Stimulated activated CD8-positive, alpha-beta memory T cell treated with anti-CD3 and anti-CD28 coated beads, Interleukin-15, amount 100 ng/mL, for 4 hours (primary cell): ENCODE measurements at places on chromosomes 7 and 10.

- no peak for DNase-seq
These were observed 8.3 kb upstream of the GNAT3 start for GRCh38 chr7:80520199-80520598.

- no peak for DNase-seq
These were observed 52.5 kb downstream of the PROSER2 start for GRCh38 chr10:11875494-11876281.

DNA sequence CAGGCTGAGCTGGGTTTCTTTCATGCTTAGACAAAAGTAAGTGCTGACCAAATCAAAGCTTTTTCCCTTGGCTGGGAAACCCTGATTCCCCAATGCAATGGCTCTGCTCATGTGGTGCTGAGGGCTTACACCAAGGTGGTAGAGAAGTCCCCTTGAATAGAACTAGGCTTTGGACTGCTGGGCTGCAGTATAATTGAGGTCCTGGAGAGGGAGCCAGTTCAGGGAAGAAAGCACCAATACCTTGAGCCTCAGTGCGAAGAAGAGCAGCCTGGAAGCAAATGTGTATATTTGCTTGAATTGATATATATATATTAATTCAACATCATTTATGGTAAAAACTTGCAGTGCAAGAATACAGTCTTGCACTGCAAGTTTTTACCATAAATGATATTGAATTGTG, 391.1 kb downstream of the RPS24 start:
- DNase-seq: no peak

DNA sequence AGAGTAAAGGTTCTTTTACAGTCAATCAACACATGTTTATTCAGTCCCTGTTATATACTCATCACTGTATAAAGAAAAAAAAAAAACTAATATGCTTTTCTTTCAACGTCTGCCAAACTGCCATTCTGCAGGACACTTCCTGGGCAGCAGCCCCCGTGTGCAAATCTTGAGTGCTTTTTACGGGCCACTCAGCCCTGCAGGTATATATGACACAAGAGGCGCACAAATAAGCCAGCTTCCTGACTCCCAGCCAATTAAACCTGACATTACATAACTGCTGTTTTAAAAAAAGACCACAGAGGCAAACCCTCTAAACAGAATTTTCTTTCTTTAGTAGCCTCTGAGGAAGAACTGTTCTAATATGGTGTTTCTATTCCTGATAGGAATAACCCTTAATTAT, 263.0 kb upstream of the NEBL start:
- no peak for DNase-seq

- no peak for DNase-seq
These were observed 6.9 kb upstream of the SFRP5 start for GRCh38 chr10:97778452-97779302.

DNA sequence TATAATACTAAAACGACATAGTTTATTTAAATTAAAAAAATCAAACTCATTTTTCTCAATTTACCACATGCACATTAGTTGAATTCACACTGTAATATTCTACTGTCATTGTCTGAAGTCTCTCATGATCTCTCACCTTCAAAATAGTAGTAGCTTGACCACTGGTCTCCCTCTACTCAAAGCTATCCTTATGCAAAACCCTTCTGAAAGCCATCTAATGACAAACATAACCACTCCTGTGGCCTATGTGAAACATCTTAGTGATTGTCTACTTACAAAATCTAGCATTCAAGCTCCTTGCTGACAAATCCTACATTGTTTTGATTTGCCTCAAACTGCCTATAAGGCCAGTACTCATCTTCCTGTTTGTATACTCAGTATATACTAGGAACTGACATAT, 606.0 kb upstream of the GHITM start:
- no peak for DNase-seq

GRCh38 chr10:95291365-95292039, 699 bp upstream of the PDLIM1 start:
- no peak for DNase-seq

DNA sequence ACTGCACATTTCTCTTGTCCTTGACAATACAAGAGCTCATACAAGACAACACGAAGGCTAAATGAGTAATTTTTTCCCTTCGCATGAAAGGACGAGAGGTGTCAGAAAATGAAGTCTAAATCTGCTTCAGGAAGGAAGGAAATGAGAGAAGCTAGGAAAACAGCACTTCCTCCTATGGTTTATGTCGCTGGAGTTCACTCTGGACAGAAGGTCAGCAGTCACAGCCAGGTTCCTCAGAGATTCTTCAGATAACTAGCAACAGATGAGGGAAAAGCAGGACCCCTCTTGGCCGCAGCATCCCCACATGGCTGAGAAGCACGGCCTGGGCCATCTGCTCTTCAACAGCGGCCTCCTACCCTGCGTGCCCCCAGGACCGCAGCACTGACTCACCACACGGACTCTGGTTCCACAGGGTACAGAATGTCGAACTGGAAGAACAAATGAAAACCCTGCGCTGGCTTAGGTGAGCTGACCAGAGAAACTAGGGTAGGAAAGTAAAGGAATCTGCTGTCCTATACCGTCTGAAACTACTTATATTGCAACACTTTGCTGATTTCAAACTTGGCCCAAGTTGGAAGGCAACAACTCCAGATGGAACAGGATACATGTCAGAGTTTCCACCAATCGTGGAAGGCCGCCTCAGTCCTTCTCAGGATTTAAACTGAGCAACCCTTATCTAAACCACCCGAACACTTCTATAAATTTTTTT, 26.3 kb downstream of the DNMBP start:
- DNase-seq: no peak

DNA sequence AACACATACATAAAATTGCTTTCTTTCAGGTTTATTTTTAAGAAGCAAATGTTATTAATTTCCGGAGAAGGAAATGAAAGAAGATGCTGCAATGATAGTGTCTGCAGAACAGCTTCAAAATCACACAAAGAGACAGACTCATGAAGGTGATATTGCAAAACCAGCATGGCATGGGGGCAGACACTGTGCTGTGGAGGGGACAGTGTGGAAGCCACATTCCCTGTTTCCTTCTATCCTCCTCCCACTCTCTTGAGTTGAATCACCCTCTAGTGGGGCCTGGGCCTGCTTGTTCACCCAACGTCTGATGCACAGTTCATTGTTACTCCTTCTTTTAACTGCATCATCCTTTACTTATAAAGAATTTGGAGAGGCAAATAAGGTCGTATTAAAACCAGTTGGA, 104.0 kb upstream of the INSIG1 start:
- DNase-seq: no peak

- no peak for DNase-seq
These were observed 28.5 kb upstream of the STK17A start for GRCh38 chr7:43554423-43554822.

DNA sequence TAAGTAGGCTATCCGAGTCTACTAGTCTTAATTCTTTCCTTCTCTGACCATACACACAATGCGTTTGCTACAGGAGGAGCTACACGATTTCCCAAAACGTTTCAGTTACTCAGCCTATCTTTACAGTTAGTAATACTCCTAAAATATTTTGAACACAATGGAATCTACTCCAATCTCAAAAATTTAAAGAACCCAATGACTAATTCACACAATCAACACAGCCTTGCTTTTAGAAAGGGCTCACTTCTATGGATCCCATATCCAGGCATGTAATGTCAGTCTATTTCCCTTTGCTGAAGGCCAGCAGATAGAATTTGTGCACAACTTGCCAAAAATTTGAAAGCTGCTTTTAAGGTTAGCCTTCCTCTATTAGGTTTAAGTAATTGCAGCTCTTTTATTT, 107.2 kb downstream of the VPS41 start:
- no peak for DNase-seq

DNA sequence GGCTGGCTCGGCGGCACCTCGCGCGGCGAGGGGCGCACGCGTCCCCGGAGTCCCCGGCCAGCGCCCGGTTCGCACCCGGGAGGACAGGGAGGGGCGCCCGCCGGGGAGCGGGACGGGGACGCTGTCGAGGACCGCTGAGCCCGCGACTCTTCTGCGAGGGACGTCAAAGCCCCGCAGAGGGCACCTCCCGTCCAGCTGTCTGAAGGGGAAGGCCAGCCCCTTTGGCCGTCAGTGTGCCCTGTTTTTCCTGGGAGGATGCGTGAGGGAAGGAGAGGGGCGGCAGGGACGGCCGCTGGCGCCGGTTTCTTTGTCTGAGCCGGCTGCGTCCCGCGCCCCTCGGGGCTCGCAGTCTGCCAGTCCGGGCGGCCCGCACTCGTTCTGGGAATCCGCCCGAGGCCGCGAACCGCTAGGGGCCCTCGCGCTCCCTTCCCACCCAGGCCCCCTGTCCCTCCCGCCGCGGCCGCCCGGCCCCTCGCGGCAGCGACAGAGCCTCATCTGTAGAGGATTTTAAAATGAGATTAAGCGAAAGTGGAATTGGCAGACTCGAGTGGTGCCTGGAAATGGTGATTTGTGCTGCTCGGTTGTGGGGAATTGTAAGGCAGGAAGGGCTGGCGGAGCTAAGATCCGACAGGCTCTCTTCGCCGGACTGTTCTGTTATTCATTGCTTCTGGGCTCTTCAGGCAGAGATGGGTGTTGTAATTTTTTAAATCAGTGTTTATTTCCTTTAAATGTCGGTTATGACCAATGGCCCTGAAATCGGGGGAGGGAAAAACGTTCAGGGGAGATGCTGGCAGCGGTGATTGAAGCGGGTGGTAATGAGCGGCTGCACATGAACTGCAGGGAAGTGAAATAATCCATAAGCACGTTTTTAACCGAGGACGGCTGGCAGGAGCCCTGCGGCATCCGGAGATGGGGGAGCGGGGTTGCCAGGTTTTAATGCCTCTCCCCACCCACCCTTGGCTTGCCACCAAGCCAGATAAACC, 618 bp upstream of the RELN start:
- DNase-seq: no peak

GRCh38 chr7:158077934-158078910, 509.4 kb downstream of the PTPRN2 start:
- DNase-seq: no peak

DNA sequence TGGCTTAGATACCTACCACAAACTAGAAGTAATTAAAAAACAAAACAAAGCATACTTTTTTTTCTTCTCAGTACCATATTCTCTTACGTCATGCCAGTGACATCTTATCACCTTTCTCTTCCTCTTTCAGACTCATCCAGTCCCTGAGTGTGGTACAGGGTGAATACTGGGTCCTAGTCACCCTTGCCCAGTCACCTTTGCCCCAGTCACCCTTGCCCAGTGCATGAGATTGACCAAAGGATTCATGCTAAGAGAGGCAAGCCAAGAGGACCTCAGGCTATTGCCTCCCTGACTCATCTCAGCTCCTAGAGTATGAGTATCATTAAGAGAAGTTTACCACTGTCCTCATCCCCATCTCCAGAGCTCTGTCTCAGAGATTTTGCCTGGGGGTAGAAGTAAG, 10.0 kb upstream of the TSPAN12 start:
- no peak for DNase-seq

- no peak for DNase-seq
These were observed 4.6 kb downstream of the USP54 start for GRCh38 chr10:73586583-73586984.

DNA sequence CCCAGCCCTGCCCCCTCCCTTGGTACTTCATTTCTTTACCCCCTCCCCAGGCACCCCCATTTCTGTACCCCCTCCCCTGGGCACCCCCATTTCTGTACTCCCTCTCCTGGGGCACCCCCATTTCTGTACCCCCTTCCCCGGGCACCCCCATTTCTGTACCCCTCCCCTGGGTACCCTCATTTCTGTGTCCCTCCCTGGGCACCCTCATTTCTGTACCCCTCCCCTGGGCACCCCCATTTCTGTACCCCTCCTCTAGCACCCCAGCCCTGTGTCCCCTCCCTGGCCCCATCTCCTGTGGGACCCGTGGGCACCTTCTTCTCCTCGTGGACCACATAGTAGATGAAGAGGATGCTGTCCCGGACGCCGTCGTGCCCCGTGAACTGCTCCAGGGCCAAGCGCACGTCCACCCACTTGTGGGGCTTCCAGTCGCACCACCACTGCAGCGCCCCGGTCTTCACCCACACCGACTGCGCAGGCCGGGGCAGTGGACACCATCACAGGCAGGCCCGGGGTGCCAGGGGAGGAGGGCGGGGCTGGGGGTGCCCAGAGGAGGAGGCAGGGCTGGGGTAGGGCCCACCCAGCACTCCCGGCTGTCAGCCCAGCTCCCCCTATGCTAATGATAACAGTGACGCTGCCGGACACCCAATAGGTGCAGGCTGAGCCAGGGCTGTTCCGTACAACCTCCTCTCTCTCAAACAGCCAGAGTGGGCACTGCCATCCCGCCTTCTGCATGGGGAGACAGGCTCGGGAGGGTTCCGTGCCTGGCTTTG, 20.4 kb downstream of the TECPR1 start:
- no peak for DNase-seq

DNA sequence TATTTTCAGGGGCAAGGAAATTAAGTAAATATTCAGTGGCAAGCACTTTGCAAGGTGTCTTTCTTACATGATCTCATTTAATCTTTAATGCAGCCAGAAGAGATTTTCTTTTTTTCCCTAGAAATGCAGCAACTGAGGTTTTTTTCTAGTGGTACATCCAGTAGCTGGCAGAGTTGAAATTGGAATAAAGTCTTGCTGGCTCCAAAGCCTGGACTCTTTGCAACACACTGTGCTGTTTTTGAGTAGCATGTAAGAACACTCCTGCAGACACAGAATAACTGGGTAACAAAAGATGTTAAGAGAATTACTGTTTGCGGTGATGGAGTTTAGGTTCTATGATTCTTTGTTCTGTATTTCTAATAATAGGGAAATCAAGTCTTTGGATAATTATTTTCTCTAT, 123.6 kb downstream of the PON1 start:
- DNase-seq: no peak

DNA sequence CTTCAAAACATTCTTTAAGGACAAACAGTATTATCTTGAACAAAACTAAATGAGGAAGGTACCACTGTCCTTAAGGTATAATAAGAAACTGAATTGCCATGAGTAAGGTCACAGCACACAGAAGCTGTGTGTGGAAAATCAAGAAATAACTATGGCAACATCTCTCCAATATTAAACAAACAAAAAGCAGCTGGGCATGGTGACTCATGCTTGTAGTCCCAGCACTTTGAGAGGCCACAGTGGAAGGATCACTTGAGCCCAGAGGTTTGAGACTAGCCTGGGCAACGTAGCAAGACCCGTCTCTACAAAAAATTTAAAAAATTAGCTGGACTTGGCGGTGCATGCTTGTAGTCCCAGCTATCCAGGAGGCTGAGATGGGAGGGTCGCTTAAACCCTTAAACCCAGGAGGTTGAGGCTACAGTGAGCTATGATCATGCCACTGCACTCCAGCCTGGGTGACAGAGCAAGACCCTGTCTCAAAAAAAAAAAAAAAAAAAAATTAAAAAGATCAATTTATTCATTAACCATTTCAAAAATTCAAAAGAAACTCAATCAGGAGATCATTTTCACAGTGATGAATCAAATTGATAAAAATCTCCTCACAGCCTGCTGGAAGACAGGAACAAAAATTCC, 195.4 kb downstream of the SKIDA1 start:
- no peak for DNase-seq

GRCh38 chr10:79331709-79332108, 15.6 kb upstream of the PPIF start:
- peak; percentile 51 for DNase-seq
